ENCODE measurements at places on chromosomes 4 and X.
A peak's percentile ranks its signal among the peaks of the same experiment; 100 is the strongest.

DNA sequence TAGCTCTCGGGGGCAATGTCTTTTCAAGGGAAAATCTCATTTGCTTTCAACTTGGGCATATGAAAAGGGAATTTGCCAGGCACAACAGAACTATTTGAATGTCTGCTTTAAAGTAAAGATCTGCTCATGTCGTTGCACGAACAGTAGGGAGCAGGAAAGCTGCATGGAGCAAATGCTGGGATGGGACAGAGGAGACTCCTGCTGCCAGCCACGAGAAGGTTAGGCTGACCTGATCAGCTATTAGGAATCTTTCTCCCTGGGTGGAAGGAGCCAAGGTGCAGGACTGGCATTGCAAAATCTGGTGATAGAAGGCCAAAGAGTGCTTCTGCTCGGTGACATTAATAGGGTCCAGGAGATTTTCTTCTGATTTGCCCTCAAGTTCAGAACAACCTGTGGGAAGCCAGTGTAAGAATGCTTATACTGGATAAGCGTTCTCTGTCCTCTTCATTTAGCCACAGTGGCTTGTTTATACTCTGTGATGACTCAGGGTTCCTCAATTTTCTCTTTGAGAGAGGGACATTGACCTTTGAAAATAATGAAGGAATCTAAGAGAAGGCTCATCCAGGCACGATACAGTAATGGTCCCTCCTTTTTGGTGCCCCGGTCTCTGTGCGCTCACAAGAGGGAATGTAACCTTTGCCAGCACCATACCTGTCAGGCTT is 22.9 kb downstream of the FHL1 start:
- DNase-seq: no peak

DNA sequence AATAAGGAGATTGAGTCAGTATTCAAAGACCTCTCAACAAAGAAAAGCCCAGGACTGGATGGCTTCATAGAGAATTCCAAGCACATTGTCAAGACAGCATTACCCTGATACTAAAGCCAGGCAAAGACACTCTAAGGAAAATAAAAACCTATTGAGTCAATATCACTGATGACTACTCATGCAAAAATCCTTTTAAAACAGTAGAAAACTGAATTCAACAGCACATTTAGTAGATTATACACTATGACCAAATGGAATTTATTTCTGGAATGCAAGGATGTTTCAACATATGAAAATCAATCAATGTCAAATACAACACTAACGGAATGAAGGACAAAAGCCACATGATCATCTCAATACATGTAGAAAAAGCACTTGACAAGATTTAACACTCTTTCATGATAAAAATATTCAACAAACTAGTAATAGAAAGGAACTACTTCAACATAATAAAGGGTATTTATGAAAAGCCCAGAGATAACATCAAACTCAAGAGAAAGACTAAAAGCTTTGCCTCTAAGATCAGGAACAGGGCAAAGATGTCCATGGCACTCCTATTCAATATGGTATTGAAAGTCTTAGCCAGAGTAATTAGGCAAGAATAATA is 633.3 kb downstream of the ANKRD50 start:
- no peak for DNase-seq

- no peak for DNase-seq
These were observed 121.7 kb downstream of the PDS5A start for GRCh38 chr4:39855909-39856512.

- no peak for DNase-seq
These were observed 448.3 kb upstream of the ZFP42 start for GRCh38 chr4:187547316-187547715.

DNA sequence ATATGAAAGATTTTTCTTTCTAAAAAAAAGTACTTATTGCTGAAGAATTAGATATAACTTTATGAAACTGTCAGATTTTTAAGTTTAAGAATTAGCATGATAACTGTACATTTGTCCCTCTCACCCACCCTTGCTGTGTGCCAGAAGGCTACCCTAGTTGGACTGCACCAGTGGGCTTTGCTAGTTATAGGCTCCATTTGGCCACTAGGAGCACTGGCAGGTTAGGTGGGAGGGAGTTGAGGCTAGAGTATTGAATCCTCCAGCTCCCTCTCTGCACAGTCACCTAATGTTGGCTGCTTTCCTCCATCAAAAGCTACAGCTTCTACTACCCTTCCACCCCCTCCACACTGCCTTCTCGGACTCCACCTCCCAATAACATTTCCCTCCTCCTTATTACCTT is 84.2 kb downstream of the TASL start:
- no peak for DNase-seq

GRCh38 chr4:43113196-43113595 is 220.7 kb downstream of the GRXCR1 start:
- DNase-seq: no peak

DNA sequence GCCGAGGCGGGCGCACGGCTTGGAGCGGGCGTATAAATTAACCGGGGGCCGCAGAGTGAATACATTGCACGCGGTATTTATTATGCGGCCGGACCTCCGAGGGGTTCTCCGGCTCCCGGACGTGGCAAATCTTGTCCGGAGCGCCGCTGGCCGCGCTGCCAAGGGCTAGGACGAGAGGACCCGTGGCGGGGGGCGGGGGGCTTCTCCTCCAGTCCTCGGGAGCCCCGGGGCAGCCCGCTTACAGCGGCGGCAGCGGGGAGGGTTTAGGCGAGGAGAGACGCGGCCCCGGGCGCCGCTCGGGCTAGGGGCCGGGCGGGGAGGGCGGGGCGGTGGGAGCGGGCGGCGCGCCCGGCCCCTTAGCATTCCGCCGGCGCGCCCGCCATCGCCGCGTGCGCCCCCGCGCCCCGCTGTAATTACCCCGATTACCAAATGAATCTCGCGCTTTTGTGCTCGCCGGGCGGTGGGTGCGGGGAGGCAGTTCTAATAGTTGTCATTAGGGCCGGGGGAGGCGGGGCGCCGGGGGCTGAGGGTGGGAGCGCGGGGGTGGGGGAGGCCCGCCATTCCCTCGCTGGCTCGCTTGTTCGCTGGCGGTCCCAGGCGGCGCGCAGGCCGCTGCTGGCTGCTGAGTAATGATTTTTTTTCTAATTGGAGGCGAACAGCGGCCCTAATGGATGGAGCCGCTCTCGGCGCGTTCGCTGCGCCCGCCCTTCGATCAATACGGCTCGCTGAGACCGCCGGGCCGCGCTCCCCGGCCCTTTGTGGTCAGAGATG is 276.6 kb downstream of the BCOR start:
- DNase-seq: no peak

DNA sequence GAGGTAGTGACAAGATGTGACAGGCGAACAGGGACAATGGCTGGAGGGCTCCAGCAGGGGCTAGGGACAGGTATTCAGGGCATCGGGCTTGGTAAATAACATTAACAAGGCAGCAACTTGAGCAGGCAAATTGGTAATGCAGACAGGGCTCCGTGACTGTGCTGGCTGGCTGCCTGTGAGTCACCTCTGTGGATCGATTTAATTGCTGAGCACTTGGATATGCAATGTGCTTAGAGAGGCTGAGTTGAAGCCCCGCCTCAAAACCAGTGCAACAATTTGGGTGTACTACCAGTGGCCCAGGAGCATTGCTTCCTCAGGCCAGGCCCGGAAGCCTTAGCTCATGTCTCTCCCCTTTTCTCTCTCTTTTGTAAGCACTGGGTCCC is 19.5 kb downstream of the CNGA2 start:
- peak; percentile 43 for DNase-seq

DNA sequence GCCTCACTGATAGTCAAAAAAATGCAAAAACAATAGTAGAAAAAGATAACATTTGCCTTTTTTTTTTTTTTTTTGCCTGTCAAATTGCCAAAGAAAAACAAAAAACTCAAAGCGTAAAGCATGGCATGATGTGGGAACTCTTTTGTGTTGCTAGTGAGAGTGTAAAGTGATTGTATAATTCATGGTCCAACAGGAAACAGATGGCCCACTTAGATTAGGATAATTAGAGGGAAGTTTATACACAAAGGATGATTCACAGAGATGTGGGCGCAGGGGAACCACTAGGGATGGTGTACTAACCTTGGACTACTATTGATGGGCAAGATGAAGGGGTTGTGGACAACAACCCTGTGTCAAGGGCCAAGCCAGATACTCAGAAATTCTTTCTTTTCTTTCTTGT is 16.4 kb downstream of the MCUB start:
- no peak for DNase-seq

- DNase-seq: no peak
These were observed 141.7 kb downstream of the BRWD3 start for GRCh38 chrX:80667967-80668366.

- no peak for DNase-seq
These were observed 663 bp upstream of the USP53 start for GRCh38 chr4:119211867-119212233.

GRCh38 chr4:161428180-161428965 is 735.4 kb downstream of the FSTL5 start:
- no peak for DNase-seq

DNA sequence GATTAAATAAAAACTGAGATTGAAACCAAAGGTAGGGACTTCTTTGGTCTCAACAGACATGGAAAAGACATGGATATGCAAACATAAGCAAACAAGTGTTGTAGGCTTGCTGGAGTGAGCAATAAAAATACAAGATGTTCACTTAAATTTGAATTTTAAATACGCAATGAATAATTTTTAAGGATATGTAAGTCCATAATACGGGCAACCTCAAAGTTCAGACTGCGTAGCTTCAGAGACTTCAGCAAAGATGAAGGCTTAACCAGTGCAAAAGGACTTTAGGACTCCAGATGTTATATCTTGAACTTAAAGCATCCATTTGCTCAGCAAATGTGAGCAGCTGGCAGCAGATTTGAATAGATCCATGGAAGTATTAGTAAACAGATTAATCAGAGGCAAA is 549.3 kb downstream of the ARAP2 start:
- DNase-seq: no peak

GRCh38 chrX:74534569-74535038 is 79.8 kb downstream of the RLIM start:
- no peak for DNase-seq

DNA sequence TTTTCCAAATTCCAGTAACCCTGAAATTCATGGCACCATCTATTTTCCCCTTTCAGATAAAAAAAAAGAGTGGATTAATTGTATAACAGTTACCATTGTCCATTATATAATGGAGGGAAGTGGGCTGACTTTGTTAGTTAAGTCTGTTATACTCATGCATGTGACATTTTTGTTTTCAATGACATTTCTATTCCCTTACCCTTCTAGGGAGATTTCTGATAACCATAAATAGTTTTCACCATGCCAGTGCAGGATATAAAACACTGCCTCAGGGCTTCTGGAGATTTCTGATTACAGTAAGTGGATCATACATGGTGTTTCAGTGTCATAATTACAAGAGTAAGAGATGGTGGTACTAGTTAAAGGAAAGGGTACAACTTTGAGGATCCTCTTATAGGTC is 45.5 kb downstream of the SUPT20HL1 start:
- DNase-seq: no peak

DNA sequence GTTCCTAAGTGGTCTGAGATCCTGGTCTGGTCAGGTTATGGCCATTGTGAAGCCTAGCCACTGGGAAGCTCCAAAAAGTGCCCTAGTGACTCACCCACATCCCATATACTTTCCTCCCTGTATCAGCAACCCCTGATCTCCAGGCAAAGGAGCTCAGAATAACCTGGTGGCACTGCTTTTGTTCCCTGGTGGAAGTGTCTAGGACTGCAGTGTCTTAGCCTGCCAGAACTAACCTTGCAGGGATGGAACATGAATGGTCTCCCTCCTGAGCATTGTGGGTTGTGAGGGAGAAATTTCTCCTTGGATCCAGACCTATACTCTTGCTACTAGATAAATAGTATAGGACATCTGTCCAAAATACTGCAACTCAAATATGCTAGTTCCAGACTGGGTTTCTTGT is 27.9 kb upstream of the WDR1 start:
- DNase-seq: no peak

DNA sequence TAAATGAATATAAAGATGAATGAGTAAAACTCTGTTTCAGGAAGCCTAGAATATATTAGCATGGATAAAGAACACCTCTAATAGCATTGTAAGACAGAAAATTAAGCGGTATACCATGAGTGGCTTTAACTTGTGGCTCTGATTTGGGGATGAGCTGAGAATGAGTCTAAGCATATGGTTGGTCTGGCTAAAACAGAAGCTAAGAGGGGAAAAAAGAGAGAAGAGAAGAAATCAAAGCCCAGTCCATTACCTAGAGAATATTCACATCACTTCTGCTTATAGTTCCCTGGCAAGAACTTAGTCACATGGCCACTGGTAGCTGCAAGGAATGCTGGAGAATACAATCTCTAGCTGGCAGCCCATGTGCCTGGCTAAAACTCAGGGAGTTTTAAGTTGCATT is 414.5 kb downstream of the PRDM5 start:
- DNase-seq: no peak

GRCh38 chrX:135707880-135708279 is 5.6 kb upstream of the CT45A1 start:
- no peak for DNase-seq

GRCh38 chr4:3386526-3386925 is 55.2 kb upstream of the HGFAC start:
- no peak for DNase-seq

- no peak for DNase-seq
These were observed 781.8 kb downstream of the FAM133A start for GRCh38 chrX:94455782-94456181.

- DNase-seq: no peak
These were observed 51.5 kb upstream of the RAP2C start for GRCh38 chrX:132270699-132271098.

- no peak for DNase-seq
These were observed 38.5 kb downstream of the LAMTOR3 start for GRCh38 chr4:99855678-99856077.

DNA sequence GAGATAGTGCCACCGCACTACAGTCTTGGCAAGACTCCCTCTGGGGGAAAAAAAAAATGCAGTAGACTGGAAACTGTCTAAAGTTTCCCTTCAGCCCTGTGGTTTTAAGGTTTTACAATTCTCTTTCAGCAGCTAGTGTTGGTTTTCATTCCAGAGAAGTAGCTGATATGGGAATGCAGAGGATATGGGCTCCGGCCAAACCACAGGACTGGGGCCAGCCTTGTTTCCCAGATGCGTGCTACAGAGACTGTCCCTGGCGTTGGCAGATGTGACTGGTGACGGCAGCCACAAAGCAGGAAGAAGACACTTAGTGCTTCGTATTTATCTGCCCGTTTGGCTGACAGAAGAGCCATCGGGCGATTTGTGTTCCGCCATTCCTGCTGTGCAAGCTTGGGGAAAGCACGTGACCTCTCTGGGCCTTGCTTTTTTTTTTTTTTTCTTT is 43.2 kb downstream of the ZBTB49 start:
- no peak for DNase-seq

- DNase-seq: no peak
These were observed 156.2 kb upstream of the SLC7A11 start for GRCh38 chr4:138398322-138398721.
